ENCODE measurements at places on chromosomes 4 and X.

GRCh38 chr4:112328734-112329130 lies 31.6 kb downstream of the ALPK1 start:
- DNase-seq: no peak

- peak; percentile 25 for DNase-seq
These were observed 146.7 kb downstream of the TBL1X start for GRCh38 chrX:9611436-9612145.

GRCh38 chr4:114921790-114922591 lies 191.4 kb downstream of the NDST4 start:
- DNase-seq: no peak

DNA sequence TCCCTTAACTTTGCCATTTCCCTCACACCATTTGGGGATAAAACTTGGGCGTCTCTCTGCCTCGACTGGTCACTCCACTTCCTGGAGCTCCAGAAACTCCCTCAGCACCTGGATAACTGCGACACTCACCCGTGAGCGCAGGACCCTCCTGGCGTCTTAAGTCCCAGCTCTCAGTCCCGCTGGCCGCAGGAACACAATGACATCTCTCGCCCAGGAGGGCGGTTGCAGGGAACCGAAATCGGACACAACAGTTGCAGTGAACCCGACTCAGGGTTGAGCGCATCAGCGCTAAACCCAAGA lies 370.9 kb upstream of the SMIM31 start:
- no peak for DNase-seq

DNA sequence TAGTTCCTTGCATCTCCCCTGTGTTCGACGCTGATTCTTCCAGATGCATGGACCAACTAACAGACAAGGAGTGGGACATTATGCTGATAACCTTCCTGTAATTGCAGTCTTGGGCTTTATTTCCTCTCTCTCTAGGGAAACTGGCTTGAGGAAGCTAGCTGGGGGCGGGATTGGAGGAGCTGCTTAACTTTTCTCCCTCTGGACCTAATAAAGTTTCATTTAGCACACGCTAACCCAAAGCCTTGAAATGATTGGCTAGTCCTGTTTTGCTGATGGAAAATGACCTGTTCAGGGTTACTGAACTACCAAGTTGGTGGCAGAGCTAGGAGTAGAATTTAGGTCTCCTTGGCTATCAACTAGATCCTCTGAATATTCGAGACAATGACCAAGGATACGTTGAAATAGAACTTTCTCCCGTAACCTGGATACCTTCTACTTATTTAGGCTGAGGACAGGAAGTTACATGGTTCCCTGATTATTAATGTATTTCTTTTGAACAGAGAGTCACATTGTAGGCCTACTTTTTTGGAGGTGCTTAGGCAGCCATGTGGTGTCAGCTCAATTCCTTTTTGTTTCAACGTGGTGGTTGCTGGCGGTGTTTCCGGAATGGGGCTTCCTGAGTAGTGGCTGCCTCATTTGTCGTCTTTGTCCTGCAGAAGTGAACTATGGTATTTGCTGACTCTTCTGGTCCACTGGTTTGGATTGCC lies 2.0 kb downstream of the PGK1 start:
- no peak for DNase-seq

DNA sequence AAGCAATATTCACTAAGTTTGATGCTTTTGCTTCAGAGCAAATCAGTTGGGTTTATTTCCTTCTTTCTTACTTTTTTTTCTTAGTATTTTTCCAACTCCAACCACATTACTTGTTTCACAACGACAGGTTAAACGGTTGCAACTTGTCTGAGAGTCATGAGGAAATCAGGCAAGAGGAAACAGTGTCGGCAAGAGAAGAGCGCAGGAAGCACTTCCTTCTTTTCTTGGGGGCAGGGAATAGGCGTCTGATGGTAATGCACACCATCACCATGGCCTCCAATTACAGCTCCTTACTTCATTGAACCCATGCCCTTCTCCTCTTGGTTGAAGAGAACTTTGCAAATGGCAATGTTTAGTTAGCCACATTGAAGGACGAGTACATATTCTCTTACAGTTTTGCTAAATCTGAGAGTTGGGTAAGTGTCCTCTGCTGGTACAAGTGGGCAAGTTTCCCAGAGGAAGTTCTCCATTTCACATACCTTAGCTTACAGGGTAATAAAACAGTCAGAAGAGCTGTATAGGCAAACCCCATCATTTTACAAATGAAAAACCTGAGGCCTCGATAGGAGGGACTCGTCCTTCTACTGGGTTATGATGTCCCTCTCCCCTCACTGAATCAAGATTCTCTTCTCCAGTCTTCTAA lies 8.3 kb upstream of the CXCL8 start:
- DNase-seq: no peak

DNA sequence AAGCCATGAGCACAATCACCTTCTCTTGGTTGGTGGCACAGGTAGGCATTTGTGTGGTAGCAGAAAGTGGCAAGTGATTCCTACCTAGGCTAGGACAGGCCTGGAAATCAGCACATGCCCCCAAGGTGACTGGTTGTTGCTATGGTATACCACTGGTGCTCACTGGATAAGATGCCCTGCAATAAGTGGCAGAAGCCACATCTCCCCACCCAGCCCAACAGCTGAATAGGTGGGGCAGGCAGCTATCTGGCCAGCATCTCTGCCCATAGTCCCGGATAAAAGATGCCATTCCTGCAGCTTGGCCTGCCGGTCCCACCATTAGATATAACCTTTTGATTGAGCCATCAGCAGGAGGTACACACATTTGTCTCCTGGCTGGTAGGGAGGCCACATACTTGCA lies 21.1 kb downstream of the AMER1 start:
- no peak for DNase-seq

GRCh38 chrX:47561659-47562151 lies 700 bp downstream of the ARAF start:
- DNase-seq: no peak

GRCh38 chrX:133627673-133628072 lies 212.4 kb upstream of the GPC4 start:
- no peak for DNase-seq

GRCh38 chr4:29046781-29047180 lies 1673.4 kb upstream of the PCDH7 start:
- DNase-seq: no peak

DNA sequence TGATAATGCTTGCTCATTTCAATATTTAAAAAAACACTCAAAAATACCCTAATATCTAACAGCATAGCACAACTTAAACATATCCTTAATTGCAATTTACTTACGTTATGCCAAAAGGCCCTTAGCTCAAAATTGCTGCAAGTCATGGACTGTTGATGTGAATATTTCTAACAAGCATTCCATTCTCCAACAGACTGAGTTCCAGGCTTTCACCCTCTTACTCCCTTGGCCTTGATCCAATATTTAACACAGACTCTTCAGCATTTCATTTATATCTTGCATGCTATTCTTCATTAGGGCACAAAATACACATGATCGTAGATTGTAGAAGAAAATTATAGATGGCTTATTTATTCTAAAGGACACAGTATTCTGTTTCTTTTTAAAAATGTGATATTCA lies 96.5 kb downstream of the RNF150 start:
- DNase-seq: no peak

- no peak for DNase-seq
These were observed 395.6 kb downstream of the MAPK10 start for GRCh38 chr4:85964298-85964697.

DNA sequence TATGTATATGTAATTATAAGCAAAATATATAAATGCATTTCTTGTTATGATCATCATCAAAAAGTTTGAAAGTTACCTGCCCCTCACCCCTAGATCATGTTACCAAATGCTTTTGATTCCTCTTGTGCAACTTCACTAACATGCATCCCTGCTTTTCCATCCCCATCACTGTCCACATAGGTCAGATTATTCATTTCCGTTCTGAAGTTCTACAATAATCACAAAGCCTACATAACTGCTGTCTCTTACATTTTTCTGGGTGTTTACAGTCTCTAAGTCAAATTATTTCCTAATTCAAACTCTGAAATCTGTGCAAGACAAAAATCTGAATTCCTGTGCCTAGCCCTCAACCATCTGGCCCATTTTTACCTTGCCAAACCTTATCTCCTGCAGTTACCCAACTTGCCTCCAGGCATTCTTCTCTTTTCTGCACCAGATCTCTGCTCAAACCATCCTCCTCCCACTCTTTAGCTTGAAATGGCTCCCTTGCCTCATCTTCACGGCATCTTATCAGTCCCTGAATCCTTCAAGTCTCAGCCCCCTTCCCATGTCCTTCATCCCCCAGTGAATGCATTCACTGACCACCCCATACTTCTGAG lies 42.4 kb upstream of the SLC39A8 start:
- no peak for DNase-seq

DNA sequence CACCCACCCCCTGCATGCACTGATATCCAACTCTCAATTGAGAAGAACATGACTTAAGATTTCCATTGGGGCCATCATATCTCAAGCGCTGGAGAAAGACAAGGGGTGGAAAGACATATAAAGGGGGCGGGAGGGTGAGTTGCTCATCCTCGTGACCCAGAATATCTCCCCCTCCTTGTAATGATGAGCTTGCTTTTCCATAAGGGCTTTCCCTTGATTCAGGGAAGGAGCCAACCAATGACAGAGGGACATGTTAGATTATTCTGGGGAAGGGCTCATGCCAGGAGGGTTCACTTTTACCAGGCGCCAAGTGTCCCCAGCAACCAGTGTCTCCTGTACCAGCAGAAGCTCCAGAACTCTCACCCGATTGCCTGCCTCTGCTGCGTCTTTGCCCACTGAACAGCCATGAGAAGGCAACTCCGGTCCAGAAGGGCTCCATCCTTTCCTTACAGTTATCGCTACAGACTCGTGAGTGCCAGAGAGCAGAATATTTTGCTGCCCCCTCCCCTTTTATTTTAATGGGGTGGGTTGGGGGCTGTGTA lies at the start of gene ATP1B4:
ATP1B4 (plus strand) TSS at position 326 of the 542 bp plus-strand sequence; CDS start at position 406, 80 bp downstream.
- no peak for DNase-seq

DNA sequence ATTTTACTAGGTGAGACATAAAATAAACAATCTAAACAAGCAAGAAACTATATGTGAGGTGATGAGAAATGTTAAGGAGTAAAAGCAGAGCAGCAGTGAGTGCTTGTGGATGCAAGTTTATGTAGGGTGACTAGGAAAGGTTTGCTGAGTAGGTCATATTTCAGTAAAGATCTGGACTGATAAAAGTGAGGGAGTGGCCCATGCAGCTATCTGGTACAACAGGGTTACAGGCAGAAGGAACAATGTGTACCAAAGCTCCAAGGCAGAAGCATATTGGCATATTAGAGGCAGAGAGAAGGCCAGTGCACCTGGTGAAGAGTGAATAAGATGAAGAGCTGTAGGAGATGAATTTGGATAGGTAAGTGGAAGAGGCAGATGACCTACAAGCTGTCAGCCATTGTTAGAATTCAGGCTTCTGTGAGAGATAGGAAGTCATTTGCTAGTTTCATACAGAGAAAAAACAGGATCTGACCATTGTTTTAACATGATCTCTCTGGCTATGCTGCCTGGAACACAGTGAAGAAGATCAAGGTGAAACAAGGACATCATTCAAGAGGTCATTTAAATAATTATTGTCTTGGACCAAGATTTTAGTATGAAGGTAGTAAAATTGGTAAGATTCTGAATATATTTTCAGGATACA lies 274.6 kb downstream of the ANKRD50 start:
- DNase-seq: no peak

GRCh38 chr4:74754218-74754617 lies 40.1 kb downstream of the BTC start:
- DNase-seq: peak; percentile 12

GRCh38 chr4:18917689-18918088 lies 896.1 kb upstream of the LCORL start:
- no peak for DNase-seq

- no peak for DNase-seq
These were observed 577.0 kb downstream of the SPOCK3 start for GRCh38 chr4:166657261-166657660.

DNA sequence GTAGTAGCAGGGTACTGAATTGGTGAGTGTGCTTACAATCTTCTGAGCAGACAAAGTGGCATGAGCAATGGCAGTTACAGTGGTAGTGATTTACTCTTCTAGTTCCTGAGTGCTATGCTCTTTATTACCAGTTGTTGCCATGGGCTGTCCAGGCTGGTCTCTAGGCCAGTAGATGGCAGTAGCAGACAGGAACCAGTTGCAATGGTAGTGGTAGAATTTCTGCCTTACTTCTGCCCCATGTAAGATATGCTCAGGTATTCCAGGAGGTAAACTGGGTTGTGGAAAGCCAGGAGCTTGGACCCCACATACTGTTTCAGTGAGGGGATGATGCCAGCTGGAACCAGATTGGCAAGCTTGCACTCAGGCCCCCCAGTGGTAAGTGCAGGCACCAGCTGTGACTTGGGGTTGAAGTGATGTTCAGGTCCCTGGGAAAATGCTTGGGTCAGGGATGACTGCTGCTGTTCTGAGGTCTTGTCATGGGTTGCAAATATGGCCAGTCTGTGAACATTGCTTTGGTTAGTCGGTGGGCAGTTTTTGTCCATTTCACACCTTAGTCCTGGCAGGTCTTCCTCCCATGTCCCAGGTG lies 63.0 kb upstream of the ZXDB start:
- DNase-seq: peak; percentile 2

GRCh38 chr4:47873877-47874541 lies 36.1 kb upstream of the CORIN start:
- no peak for DNase-seq

DNA sequence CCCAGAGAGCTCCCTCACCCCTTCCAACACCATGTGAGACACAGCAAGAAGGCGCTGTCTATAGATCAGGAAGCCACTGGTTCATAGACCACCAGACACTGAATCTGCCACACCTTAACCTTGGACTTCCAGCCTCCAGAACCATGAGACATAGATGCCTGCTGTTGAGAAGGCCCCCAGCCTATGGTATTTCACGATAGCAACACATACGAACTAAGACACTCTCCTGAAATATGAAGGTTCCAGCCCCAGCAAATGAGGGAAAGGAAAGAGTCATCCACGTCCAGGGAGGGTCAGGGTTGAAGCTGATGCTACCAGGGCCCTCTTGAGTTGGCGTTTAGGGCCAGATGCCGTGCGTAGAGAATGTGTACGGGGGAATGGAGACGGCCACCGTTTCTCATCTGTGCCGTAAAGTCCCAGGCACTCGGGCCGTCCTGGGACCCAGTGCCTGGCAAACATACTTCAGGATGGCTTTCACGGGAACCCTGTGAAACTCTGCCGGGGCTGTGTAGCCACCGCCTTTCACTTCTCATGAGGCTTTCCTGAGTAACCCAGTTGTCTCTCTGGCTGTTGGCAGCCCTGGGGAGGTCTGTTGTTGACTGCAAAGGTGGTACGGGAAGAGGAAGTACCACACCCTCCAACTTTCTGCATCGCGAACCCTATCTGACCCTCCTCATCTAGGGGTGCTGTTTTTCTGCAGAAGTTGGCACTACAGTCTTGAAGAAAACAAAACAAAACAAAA lies 17.7 kb upstream of the P2RY8 start:
- no peak for DNase-seq

GRCh38 chrX:46571423-46572339 lies 1.9 kb upstream of the CHST7 start:
- peak; percentile 41 for DNase-seq

- DNase-seq: no peak
These were observed 55.0 kb upstream of the RASGEF1B start for GRCh38 chr4:81526706-81527105.

- no peak for DNase-seq
These were observed 69.2 kb downstream of the NLGN4X start for GRCh38 chrX:6159468-6159867.
